ENCODE measurements at places on chromosomes 6 and 20. TPM values are rescaled to one million over a fixed set of nuclear protein-coding genes. Genes with fewer than 3 reads are reported as not detected.

Gene DNMT3B
- total RNA-seq = 6.6 TPM

Gene HTR1E
- not detected for total RNA-seq

Gene GJA10
- not detected for total RNA-seq

Gene PHACTR1
- 0.79 TPM for total RNA-seq

Gene TFAP2A
- total RNA-seq = not detected

Gene PRSS16
- total RNA-seq = 0.86 TPM

Gene MUCL3
- not detected for total RNA-seq

Gene FAM135A
- 7.9 TPM for total RNA-seq

Gene IDH3B
- total RNA-seq = 95.8 TPM

Gene CLPSL1
- total RNA-seq = not detected

Gene PSORS1C1
- not detected for total RNA-seq

Gene GABRR2
- total RNA-seq = 0.75 TPM

Gene SLC35D3
- total RNA-seq = not detected

Gene PACSIN1
- total RNA-seq = 3.1 TPM

Gene NELFCD
- 71.7 TPM for total RNA-seq

Gene WFDC5
- not detected for total RNA-seq

Gene FOXF2
- not detected for total RNA-seq

Gene RAB44
- not detected for total RNA-seq

Gene SNAP25
- not detected for total RNA-seq

Gene NOX3
- total RNA-seq = not detected

Gene LIME1
- total RNA-seq = 144 TPM

Gene BFSP1
- 0.36 TPM for total RNA-seq

Gene HIVEP2
- 45.8 TPM for total RNA-seq

Gene GTF3C6
- 60.9 TPM for total RNA-seq

Gene CD83
- 10.5 TPM for total RNA-seq

Gene FAM229B
- 2.3 TPM for total RNA-seq

Gene CSNK2B
- total RNA-seq = 206 TPM

Gene POU5F1
- total RNA-seq = 0.22 TPM

Gene CYP39A1
- not detected for total RNA-seq

Gene SLC22A16
- not detected for total RNA-seq

Gene MOG
- total RNA-seq = not detected

Gene CST1
- not detected for total RNA-seq

Gene ZNF391
- 3.9 TPM for total RNA-seq

Gene PAX1
- total RNA-seq = not detected

Gene BMP6
- total RNA-seq = not detected

Gene PTCHD4
- not detected for total RNA-seq

Gene PARD6B
- 6.1 TPM for total RNA-seq

Gene GRM1
- total RNA-seq = not detected

Gene TP53TG5
- not detected for total RNA-seq

Gene DUSP15
- not detected for total RNA-seq

Gene MAP3K5
- 18.3 TPM for total RNA-seq

Gene AVP
- not detected for total RNA-seq

Gene MGME1
- total RNA-seq = 37.5 TPM

Gene ASIP
- total RNA-seq = not detected

Gene CHMP4B
- 75.7 TPM for total RNA-seq

Gene COX4I2
- total RNA-seq = not detected

Gene OLIG3
- total RNA-seq = not detected

Gene PLCB1
- total RNA-seq = 6.2 TPM

Gene OR12D2
- not detected for total RNA-seq

Data from activated naive CD8-positive, alpha-beta T cell treated with anti-CD3 and anti-CD28 coated beads, Interleukin-2, amount 10 ng/mL, durations not matched to agents 7 days and 5 days (primary cell).